GOT3 (cell line): ENCODE measurements at places on chromosomes 2 and 18.

GRCh38 chr18:48030616-48031480, 100.4 kb upstream of the SMAD2 start:
- DNase-seq: no peak

- no peak for DNase-seq
These were observed 441.3 kb downstream of the RND3 start for GRCh38 chr2:150046211-150046610.

- no peak for DNase-seq
These were observed 175.6 kb downstream of the EN1 start for GRCh38 chr2:118671701-118672454.

DNA sequence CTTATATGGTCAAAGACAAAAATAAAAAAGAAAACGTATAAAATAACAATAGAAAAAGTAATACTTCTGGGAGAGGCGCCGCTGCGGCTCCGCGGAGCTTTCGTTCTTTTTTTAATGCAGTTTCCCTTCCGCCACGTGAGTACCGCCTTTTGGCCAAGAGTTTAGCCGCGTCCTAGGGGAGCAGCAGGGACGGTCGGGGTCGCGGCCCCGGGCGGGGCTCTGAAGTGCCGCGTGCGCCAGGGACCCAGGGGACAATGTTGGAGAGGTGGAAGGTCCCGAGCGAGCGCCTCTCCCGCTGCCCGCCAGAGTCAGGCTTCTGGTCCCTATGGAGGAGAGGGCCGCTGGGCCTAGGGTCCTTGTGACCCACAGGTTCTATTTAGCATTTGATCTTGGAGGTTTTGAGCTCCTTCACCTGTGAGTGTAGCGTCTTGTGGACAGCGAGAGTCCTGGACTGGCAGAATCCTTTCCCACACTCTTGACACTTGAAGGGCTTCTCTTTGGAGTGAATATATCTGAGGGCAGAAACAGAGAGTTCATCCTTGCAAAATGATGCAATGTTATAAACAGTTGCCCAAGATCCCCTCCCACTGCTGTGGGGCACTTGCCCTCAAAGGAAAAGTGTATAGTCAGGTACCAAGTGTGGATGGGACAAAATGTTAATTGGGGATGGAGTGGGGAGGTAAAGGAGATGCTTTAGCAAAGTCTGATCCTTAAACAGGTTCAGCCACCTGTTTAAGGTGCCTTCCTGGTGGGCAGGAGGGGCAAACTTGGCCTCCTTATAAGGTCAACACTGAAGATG, 6.3 kb downstream of the OSR1 start:
- no peak for DNase-seq

GRCh38 chr2:133158024-133158423, 410.2 kb downstream of the NCKAP5 start:
- no peak for DNase-seq

- DNase-seq: no peak
These were observed 195.1 kb downstream of the ICOS start for GRCh38 chr2:204131621-204132020.

- no peak for DNase-seq
These were observed 19.5 kb upstream of the PUM2 start for GRCh38 chr2:20370191-20370590.

- DNase-seq: no peak
These were observed 61.0 kb downstream of the C2orf76 start for GRCh38 chr2:119305497-119306195.

DNA sequence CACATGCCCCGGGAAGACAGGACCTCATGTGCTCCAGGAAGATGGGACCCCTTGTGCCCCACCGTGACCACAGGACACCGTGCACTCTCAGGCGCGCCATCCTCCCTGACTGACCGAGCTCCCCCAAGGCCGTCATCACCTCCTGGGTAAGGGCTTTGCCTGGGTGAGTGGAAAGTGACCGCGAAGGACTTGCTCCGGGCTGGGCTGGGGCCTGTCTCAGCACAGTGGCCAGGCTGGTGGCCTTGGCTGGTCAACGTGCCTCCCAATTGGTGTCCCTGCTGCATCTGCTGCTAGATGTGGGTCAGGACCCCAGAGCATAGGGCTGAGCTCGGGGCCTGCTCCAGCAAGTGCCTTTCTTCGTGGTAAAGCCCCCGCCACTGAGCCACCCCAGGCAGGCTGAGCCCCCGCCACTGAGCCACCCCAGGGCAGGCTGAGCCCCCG, 69.7 kb upstream of the CTDP1 start:
- no peak for DNase-seq

DNA sequence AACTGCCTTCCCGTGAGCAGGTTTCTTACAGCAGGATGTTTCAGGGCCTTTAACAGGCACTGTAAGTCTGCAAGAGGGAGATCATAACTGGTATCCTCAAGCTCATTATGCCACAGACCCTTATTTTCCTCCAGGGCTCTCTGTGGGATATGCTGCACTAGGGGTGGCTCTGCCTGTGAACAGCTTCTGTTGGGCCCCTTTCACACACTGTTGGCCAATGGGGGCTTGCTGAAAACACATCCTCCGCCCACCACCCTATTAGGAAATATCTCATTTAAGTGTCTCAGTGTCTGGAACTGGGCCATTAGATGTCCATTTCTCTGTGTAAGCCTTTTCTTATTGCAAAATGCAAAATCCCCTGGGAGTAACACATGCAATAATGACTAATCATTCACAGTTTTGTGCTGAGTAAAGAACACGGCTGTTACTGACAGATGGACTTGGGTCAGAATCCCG, 414.3 kb upstream of the HS6ST1 start:
- no peak for DNase-seq

- DNase-seq: no peak
These were observed 208.1 kb upstream of the KLHL14 start for GRCh38 chr18:32980896-32981295.

DNA sequence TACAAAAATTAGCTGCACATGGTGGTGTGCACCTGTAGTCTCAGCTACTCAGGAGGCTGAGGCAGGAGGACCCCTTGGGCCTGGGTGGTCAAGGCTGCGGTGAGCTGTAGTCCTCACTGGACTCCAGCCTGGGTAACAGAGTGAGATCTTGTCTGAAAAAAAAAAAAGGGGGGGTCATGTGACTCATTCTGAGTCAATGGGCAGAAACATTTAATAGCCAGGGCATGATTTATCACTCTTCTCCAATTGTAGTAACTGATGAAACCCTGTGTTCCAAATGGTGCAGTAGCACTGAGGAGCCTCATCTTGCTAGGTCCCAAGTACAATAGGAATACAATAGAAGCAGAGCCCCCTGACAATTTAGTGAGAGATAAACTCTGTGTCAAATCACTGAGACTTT, 78.9 kb upstream of the CCDC68 start:
- DNase-seq: no peak

DNA sequence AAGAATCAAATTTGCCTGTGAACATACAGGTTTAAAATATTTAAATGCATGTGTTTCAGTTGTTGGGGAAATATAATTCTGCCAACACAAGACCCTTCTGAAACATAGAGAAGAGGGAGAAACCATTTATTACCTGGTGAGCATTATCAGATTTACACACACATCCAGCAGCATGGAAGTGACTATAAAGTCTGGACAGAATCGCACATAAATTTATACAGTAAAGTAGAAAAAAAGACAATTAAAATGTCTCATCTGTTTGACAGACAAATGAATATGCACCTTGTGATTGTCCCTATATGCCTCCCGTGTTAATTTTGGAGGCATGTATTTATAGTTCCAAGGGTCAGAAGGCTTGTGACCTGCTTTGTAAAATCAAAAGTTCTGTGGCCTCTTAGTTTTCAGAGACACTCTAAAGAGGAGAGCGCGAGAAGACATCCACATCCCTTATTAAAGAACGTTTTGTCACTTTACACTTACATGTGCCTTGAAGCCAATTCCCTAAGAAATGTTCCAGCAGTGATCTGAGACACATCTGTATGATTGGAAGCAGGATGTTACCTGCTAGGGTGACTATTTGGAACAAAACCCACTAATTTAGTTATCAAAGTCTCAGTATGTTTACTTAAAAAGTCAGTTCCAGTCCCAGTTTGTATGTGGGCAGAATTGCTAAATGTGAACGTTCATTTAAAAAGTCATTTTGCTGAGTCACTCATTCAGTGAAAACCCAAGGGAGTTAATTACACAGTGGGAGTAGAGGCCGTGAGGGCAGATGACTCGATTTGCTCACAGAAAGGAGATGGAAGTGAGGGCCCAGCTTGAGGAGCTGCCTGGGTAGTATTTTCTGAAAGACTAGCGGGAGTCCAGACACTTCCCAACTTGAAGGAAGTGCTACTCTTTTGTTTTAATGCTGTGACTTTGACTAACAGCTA, 527.6 kb upstream of the MEX3C start:
- no peak for DNase-seq

GRCh38 chr2:72716601-72717000, 109.2 kb downstream of the EXOC6B start:
- no peak for DNase-seq

GRCh38 chr18:40004246-40004645, 1950.8 kb upstream of the PIK3C3 start:
- no peak for DNase-seq

GRCh38 chr2:71930049-71930681, 217.5 kb downstream of the CYP26B1 start:
- DNase-seq: no peak

DNA sequence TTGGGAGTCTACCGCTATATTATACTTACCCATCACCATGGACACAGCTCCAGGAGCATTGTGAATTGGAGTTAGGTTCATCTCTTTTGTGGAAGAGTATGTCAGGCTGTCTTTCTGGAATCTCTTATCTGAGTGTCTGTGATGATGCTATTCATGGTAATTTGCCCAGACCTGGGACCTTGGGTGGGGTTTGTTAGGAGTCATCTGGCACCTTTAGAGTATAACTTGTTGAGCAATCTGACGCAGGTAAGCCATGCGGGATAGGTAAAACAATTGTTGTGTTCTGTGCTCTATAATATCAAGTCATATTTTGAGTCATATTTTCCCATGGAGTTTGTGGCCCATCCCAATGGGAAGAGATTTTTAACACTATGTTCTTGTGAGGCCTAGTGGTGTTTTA, 49.7 kb upstream of the MAPRE2 start:
- no peak for DNase-seq

- DNase-seq: no peak
These were observed 9.3 kb downstream of the RHOB start for GRCh38 chr2:20456116-20456571.

GRCh38 chr2:38722271-38723061, 28.7 kb downstream of the SRSF7 start:
- DNase-seq: no peak

DNA sequence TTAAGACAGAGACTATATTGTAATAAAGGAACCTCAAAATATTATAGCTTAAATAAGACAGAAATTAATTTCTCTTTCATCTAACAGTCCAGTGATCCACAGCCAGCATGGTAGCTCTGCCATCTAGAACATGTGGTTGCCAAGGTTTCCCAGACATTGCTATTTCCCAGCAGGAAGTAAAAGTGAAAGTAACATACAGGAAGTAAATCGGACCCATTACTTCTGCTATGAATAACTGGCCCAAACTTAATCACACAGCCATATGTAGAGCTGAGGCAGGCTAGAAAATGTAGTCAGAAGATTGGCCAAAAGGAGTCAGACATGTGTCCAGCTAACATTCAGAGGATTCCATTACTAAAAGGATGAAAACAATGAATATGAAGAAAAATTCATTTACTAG, 71.0 kb downstream of the NOL4 start:
- no peak for DNase-seq

DNA sequence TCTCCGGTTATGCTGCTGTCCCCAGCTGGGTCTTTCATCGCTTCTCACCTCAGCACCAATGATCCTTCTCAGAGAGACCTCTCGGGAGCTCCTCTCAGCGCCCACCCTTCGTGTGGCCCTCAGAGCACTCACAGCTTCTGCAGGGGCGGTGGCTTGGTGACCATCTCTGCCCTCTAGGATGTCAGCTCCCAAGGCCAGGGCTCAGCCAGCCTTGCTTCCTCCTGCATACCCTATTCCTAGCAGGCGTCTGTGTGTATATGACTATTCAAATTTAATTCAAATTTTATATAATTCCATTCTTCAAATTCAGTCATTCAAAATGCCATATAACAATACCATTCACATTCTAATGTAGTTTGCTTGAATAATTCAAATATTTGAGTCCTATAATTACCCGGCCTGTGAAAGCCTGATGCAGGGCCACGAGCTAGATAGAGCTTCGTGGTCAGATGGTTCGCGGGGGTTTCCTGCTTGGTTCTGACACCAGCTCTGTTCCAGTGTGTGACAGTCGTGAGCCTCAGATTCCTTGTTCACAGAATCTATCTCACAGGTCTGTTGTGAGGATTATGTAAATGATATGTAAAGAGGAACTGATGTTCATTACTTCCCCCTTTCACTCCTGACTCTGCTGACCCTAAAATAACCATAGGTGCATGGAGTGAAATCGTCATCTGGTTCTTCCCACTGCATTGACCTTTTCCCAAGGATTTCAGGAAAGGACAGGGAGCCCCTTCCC, 94.0 kb upstream of the CNGA3 start:
- no peak for DNase-seq

GRCh38 chr2:239399433-239399920, 1.3 kb downstream of the HDAC4 start:
- no peak for DNase-seq

GRCh38 chr18:48803518-48803917, 147.2 kb downstream of the SMAD7 start:
- no peak for DNase-seq

GRCh38 chr2:45191976-45192375, 182.7 kb upstream of the SIX2 start:
- no peak for DNase-seq

GRCh38 chr2:67985586-67985985, 77.2 kb downstream of the C1D start:
- no peak for DNase-seq

GRCh38 chr18:56921896-56922480, 224.9 kb upstream of the BOD1L2 start:
- no peak for DNase-seq

DNA sequence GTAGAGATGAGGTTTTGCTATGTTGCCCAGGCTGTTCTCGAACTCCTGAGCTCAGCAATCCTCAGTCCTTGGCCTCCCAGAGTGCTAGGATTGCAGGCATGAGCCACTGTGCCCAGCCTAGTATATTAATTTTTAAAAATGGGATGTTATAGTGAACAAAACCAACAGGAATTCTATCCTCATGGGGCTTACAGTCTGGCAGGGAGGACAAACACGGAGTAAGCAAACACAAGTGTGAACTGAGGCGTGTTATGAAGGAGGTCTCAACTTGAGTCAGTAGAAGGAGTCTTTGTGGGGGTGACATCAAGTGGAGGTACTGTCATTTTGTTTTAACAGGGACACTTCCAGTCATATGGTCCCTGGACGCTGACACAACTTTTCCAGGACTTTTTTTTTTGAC, 33.1 kb downstream of the EMILIN2 start:
- DNase-seq: no peak

DNA sequence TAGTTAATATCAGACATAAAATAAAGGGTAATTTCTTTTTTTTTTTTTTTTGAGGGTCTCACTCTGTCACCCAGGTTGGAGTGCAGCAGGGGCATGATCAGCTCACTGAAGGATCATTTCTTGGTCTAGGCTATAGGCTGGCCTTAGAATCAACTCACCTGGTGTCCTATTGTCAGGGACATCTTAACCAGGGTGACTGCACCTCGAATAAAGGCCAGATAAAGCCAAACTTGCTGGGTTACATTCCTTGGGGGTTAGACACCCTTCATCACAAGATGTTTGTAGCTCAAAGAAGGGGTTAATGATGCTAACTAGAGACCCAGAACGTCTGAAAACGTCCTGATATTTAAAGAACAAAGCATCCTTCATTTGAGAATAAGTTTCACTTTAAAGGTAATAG, 17.9 kb downstream of the SPATA3 start:
- no peak for DNase-seq
